CD4-positive, alpha-beta T cell treated with Interleukin-6 for 4 hours (primary cell): ENCODE measurements at places on chromosomes 6 and 20.

DNA sequence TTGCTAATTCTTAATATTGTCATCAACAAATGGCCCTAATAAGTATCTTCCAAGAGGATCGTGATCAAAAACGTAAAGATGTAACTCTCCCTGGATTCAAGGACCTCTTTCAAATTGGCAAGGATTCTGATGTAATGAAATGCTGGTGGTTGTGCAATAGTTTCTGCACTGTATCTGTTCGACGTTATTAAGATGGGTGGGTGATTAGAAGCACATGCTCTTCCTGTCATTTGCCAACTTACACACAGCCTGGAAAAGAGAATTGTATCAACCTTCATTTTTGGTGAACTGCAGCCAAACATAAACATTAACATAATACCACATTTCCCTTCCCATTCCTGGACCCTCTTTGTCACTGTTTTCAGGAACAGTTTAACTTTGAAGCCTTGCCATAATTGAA, 9.8 kb downstream of the FOXQ1 start:
- DNase-seq, result no peak

- no peak for DNase-seq
These were observed 47.1 kb upstream of the GATA5 start for GRCh38 chr20:62522748-62523396.

DNA sequence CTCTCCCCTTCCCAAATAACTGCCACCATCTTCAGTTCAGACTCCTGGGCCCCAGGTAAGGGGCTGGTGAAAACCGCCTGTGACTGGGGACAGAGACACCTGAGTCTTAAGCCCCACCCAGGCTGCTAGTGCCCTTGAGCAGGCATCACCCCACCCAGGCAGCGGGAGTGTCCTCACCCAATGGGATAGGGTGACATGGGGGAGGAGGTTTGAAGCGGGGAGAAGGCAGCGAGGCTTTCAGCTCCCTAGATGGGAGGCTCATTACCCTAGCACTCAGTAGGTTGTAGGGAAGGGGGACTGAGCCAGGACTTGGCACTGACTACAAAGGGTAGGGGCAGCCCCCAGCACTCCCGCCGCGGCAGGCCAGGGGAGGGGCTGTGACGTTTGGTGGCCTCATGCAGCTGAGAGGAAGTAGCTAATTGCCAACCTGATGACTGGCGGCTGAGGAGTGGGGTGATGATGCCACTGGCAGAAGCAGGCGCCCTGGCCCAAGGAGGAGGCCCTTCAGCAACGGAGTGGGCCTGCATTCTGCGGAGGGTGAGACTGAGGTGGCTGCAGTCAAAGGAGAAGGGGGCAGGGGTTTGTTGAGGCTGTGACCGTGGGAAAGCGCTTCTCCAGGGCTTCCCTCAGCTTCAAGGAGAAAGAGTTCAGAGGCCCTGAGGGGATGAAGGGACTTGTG, 126.9 kb downstream of the MRPL14 start:
- DNase-seq, result no peak

- DNase-seq, result no peak
These were observed 8.7 kb upstream of the PDE7B start for GRCh38 chr6:135842618-135843392.

- DNase-seq, result no peak
These were observed 5.0 kb upstream of the BLOC1S5 start for GRCh38 chr6:8069151-8069550.

DNA sequence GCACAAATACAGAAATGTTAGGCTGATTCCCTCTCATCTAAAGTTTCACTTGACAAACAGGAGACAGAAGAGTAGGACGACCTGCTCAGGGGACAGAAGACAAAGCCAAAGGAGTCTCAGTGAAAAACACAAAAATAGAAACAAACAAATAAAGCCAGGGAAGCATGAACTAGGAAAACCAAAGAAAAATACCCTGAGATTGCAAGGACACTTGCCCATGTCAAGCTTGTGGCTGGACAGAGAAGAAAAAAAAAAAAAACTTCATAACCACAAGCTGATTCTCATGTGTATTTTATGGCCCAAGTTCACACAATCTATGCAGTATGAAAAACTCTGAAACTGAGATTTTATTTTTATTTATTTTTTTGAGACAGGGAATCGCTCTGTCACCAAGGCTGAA, 85.6 kb upstream of the BEND6 start:
- no peak for DNase-seq

- no peak for DNase-seq
These were observed 74.2 kb downstream of the COL21A1 start for GRCh38 chr6:56173228-56173627.

DNA sequence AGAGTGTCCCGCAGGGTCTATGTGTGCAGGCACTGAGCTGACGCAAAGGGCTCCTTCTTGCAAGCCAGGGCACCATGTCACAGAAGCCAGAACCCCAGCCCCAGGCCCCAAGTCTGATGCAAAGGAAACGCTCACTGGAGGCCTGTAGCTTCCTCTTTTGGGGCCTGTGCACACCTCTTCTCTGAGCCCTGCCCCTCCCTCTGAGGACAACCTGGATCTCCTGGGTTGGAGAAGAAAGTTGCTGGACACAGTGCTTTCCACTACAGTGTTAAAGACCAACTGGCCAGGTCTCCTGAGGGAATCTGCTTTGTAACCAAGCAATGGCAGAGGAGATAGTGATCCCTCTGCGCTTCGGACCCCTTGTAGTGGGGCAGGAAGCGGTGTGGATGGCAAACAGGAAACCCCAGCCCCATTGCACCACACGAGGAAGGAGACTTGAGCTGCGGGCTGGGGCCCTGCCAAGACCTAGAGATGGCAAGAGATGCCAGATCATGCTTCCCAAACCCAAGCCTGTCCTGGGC, 90.0 kb downstream of the PRND start:
- DNase-seq, result peak; percentile 82

GRCh38 chr6:32815996-32816395, 806 bp downstream of the HLA-DOB start:
- no peak for DNase-seq

DNA sequence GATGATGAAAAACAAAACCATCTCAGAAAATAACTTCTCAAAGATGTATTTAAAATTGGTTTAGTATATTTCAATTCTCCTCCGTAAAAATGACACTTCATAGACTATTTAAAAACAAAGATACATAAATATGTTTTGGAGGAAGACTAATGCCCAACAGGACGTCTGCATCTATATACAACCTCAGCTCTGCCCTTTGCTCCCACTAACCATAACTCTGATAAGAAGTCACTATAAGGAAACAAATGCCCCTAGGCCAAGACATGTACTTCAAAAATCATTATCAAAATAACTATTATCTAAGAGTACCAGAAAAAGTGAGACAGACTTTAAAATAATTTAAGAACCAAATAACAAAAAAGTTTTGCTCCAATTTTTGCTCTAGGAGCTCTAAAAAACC, 23.4 kb downstream of the PLAGL1 start:
- DNase-seq, result no peak

GRCh38 chr20:62685781-62686555, 22.7 kb upstream of the NTSR1 start:
- peak; percentile 51 for DNase-seq

GRCh38 chr6:17086469-17086868, 15.4 kb upstream of the STMND1 start:
- peak; percentile 6 for DNase-seq

GRCh38 chr6:106770081-106770480, 140.7 kb downstream of the QRSL1 start:
- no peak for DNase-seq

DNA sequence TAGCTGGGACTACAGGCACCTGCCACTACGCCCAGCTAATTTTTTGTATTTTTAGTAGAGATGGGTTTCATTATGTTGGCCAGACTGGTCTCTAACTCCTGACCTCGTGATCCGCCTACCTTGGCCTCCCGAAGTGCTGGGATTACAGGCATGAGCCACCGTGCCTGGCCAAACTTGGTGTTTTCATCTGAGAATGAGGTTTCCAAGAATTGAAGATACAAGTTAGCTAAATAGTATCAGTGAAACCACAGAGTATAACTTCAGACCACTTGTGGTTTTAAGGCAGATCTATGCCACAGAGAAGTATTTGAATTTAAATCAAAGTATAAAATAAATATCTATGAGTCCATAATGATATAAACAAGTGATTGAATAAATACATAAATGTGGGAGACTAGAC, 70.1 kb downstream of the SLC16A10 start:
- DNase-seq, result no peak

DNA sequence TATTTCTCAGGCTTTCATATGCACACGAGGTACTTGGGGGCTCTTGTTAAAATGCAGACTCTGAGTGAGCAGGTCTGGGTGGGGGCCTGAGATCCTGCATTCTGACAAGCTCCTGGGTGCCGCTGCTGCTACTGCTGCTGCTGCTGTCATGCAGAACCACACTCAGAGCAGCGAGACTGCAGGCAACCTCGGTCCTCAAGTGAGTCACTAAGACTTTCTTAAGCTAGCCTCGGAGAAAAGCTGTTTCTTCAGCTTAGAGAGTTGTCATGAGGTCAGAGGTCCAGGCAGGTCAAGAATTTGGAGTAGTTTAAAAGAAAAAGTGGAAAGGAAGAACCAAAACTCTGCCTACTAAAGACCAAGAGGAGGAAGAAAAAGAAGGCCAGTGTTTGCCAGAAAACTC, 92.9 kb downstream of the SPTLC3 start:
- no peak for DNase-seq

- DNase-seq, result no peak
These were observed 159.0 kb downstream of the TRMT11 start for GRCh38 chr6:126145351-126145750.

- DNase-seq, result no peak
These were observed 467.1 kb upstream of the HSF2 start for GRCh38 chr6:121932076-121932991.

DNA sequence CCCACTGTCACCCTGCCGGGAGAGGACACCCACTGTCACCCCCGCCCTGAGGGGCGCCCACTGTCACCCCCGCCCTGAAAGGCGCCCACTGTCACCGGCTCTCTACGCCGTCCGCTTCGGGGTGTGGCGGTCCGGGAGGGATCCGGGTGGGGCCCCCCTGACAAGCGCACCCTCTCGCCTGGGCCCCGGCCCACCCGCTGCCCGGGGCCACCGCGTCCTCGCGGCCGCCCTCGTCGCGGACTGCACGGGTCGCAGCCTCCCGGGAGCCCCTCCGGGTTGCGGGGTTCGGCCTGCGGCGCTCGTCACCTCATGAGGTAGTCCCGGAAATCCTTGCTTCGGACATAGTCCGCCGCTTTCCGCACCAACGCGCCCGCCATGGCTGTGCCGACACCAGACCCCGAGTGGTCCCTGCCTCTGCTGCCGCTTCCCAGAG, 224 bp downstream of the MPC1 start:
- DNase-seq, result peak; percentile 19
